NCI-H524 (cell line): ENCODE measurements at places on chromosomes 6 and 20.

DNA sequence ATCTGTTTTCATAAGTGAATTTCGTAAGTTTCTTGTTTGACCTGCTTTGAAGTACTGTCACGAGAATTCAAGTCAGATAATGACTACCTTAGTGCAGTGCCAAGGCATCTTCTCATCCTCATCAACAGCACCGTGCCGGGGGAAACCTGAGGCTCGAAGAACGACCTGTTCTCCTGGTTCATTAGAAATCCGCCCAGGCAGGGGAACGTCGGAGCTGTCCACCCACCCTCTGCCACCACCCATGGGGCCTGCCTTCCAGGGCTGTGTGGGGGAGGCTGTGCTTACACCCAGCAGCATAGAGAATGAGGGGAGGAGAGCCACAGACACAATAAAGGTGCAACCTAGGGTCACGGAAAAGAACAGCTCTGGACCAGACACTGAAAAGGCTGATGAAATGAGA lies 101.6 kb downstream of the RAMACL start:
- DNase-seq, result no peak

DNA sequence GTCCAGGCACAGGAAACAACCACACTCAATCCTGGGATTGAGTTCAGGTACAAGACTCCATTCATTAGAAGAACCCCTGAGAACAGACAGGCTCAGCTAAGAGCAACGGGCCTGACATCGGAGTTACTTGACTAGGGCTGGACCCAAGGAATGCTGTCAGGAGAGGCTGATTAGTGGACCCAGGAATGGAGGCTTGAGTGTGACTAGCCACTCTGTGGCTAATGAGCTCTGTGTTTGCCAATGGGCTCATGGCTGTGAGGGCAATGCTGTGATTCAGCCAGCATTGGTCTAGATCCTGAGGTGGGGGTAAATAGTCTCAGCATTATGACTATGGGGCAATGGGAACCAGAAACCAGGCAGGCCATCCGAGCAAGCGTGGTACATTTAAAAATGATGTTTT lies 71.8 kb downstream of the RIOK1 start:
- no peak for DNase-seq

DNA sequence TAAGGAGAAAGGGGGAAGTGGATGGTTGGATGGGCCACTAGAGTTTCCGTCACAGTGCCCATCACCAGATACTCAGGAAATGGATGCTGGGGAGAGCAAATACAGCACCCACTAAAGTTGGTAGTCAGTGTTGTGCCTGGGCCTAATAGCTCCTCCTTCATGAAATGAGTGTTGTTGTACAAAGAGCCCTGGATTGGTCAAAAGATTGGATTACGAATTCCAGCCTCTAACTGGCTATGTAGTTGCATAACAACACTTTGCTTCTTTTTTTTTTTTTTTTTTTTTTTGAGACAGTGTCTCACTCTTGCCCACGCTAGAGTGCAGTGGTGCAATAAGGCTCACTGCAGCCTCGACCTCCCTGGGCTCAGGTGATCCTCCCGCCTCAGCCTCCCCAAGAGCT lies 27.4 kb downstream of the KCNG1 start:
- no peak for DNase-seq

- DNase-seq, result no peak
These were observed 52.5 kb downstream of the ERMARD start for GRCh38 chr6:169803816-169804340.

DNA sequence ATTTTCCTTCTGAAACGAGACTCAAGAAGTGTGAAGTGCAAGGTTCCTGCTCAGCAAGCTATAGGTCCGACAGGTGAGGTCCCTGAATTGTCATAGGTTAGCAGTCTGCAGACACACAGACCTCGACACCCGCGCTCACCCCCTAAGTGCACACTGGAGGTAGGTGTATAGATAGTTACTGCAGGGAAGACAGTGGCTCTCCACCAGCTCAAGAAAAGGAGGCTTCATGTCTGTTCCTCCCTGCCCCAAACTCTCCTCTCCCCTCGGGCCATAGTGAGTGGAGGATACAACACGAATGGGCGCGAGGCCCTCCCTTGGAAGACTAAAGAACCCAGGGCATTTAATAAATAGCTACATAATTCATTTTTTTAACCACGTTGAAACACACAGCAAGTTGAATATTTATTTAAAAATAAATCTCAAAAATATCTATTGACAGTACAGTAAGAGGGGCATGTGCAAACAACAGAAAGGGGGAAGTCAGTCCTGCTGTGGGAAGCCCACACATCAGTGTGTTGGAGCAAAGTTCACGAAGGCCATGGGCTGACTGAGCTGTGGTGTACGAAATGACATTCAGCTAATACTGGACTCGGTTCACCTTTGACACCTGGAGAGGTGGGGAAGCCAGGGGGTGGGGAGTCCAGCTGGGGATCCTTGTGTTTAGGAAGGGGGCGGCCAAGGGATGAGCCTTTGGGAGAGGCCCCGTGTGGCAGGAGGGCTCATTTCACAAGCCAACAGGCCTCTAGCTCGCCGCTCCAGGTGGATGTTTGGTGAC lies 10.7 kb downstream of the SPATA2 start:
- no peak for DNase-seq

- DNase-seq, result no peak
These were observed 56.3 kb downstream of the EZR start for GRCh38 chr6:158762787-158763433.

- DNase-seq, result no peak
These were observed 78.9 kb downstream of the CRYBG1 start for GRCh38 chr6:106439459-106439858.

DNA sequence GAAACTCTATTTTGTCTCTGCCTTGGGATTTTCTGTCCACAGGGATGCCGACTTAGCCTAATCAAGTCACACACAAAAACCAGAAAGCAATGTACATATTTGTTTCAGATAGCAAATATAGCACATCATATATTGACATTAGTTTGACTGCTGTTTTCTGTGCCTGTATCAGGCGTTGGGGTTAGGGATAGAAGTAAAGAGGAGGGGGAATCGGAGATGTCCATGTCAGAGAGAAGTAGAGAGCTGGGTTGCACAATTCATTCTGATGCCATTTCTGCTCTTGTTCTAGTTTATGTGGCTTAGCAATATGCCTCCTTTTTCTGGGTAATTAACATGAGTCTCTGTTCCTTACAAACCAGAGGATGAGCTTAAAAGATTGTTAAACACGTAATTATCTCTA lies 14.7 kb upstream of the IPCEF1 start:
- DNase-seq, result no peak

DNA sequence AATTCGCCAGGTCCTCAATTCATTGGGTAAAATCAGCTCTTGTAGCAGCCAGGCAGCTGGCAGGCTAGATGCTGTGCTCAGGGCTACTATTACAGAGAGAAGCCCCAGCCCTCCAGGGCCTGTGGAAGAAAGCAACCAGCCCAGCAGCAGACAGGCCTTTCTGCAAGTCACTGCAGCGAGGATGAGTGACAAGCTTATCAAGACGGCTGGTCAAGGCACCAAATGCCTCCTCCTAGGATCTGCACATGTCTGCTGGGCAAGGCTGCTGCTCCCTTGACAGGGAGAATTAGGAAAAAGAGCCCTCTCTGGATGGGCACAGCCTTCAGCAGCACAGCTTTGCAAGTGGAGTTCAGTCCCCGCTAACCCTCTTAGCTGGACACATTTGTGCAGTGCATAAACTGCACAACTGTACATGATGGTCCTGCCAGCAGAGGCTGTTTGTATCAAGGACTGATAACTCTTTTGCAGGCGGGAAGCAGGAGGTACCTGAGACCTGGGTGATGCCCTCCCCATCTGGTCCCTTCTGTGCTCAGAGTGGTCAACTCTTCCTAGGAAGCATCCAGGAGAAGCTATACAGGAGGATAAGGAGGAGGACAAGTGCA lies 89.9 kb downstream of the CDC5L start:
- DNase-seq, result no peak

GRCh38 chr6:42744351-42744893 lies 1.5 kb downstream of the TBCC start:
- DNase-seq, result no peak

- no peak for DNase-seq
These were observed 569.1 kb upstream of the ID4 start for GRCh38 chr6:19268117-19268516.

DNA sequence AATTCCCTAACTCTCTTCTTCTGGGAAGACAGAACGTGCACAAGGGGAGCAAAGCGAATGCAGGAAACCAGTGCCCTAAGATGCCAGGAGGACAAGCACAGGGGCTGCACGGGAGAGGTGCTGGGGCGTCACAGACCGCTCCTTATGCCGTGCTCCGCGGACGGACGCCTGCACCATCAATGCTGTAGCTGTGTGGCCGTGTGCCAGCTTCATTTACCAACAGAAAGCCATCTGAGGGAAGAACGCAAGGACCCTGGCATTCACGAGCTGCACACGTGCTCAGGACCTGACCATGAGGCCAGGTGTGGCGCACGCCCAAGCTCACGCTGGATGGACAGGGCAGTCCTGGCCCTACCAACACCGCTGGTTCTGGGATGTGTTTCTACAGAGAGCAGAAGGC lies 35.4 kb downstream of the WDR27 start:
- no peak for DNase-seq

- no peak for DNase-seq
These were observed 10.7 kb upstream of the VEGFA start for GRCh38 chr6:43759136-43759906.
